Naive B cell (primary cell): ENCODE measurements at places on chromosomes 6 and 20.

- DNase-seq: no peak
Measured at GRCh38 chr6:150539568-150539967, 60.1 kb upstream of the PLEKHG1 start.

DNA sequence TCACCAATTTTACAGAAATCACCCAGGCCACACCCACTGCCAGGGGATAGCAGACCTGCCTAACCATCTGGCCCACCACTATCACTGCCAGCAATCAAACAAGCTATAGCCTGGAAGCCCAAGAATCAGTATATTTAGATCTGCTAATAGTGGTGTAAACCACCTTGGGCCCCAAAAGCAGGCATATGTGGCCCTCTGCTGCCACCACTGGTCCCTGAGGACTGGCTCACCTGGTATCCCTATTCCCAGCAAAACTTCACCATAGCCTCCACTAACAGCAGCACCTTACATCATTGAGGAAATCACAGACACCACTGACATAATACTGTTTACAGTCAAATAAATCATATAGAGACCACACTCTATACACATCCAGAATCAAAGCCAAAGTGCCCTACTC lies 880.4 kb upstream of the MAN1A1 start:
- no peak for DNase-seq

GRCh38 chr6:138931660-138932059 lies 56.4 kb downstream of the REPS1 start:
- DNase-seq: no peak

- DNase-seq: no peak
Measured at GRCh38 chr6:134420614-134421181, 102.8 kb upstream of the SGK1 start.

DNA sequence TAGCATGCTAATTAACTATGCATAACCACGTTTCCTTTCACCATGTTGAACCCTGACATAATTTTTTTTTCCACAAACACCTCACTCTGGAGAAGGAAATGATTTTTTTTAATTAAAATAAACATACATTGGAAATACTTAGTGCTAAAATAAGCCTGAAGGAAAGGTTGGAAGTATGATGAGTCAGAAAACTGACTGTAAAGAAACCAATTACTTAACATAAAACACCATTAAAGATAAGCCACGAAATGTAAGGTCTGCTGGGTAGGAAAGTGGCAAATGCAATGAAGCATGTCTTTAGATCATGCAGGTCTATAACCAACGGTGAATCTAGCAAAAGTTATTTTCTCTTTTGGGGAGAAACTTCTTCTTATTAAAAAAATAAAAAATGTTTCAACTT lies 47.5 kb downstream of the OPRM1 start:
- no peak for DNase-seq

DNA sequence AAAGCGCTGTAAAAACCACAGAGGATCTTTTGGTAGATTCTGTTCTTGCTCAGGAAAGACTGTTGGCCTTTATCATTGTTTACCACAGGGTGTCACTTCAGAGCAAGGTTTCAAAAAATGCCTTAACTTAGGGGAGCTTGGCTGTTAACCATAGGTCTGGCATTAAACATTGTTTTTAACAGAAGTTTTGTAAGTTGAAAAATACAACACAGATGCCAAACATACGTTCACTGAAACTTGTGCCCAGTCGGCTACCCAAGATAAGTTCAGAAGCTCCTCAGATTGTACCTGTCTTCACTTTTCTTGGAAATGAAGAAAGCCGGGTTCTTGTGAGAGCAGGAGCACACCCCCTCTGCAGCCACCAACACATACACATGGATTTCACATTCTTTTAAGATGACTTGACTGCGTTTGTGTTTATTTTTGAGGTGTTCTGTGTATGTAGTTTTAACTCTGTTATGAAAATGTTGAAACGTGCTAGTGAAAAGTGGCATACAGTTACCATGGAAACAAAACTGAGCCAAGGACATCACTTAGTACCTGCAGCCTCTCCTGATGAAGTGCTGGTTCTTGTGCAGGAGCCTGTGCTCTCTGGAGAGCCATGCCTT lies 64.9 kb downstream of the SYCP2L start:
- DNase-seq: no peak

- DNase-seq: no peak
Measured at GRCh38 chr20:33267701-33268100, 15.3 kb upstream of the BPIFB1 start.

- no peak for DNase-seq
Measured at GRCh38 chr6:45780523-45780922, 235.1 kb downstream of the CLIC5 start.

DNA sequence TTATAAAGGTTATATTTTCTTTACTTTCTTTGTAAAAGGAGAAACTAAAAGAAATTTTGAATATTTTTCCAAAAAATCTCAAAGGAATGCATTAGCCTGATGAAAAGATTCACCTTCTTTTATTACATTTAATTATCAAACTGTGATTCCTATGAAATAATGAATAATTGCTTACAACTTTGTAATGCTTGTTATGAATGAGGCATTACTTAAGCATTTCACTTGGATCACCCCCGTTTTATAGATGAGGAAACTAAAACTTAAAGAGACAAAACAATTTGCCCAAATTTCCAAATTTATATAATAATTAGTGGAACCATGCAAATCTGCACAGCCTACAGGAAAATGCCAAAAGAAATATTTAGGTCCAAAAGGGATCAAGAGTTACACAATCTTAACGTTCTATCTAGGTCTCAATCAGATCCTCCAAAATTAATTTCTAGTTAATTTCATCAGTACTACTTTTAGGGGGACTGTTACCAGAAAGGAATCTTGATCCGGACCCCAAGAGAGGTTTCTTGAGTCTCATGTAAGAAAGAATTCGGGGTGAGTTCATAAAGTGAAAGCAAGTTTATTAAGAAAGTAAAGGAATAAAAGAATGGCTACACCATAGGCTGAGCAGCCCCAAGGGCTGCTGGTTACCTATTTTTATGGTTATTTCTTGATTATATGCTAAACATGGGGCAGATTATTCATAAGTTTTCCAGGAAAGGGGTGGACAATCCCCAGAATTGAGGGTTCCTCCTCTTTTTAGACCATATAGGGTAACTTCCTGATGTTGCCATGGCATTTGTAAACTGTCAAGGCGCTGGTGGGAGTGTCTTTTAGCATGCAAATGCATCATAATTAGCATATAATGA lies 288.0 kb downstream of the ADGB start:
- DNase-seq: no peak

DNA sequence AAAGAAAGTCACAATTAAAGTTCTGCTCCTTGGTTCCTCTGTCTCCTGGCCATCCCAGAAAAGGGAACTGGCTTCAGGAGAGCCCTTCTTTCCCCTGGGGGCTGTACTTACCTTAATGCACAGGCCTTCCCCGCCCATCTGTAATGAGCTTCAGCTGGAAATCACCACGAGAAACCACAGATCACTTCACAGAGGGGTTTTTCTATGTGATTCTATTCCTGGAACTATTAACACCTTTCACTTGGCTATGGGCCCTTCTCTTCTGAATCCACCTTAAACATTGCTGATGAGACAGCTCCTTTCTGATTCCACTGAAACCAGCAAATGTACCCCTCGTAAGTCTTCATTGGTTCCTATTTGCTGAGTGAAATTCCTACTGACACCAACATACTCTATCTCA lies 80.7 kb downstream of the FOXF2 start:
- DNase-seq: no peak

DNA sequence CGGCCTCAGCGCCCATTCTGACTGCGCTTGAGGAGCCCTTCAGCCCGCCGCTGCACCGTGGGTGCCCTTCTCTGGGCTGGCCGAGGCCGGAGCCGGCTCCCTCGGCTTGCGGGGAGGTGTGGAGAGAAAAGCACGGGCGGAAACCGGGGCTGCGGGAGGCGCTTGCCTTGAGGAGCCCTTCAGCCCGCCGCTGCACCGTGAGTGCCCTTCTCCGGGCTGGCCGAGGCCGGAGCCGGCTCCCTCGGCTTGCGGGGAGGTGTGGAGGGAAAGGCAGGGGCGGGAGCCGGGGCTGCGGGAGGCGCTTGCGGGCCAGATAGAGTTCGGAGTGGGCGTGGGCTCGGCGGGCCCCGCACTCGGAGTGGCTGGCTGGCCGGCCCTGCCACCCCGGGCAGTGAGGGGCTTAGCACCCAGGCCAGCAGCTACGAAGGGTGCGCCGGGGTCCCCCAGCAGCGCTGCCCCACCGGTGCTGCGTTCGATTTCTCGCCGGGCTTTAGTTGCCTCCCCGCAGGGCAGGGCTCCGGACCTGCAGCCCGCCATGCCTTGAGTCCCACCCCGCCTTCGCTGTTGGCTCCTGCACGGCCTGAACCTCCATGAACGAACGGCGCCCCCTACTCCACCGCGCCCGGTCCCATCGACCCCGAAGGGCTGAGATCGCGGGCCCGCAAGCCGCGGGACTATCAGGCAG lies 45.7 kb upstream of the MCUR1 start:
- DNase-seq: no peak

GRCh38 chr6:168148231-168148849 lies 69.3 kb upstream of the FRMD1 start:
- DNase-seq: no peak

GRCh38 chr6:108195209-108195608 lies 29.4 kb downstream of the NR2E1 start:
- no peak for DNase-seq

- no peak for DNase-seq
Measured at GRCh38 chr20:4130404-4131189, 115.2 kb upstream of the RNF24 start.

- DNase-seq: no peak
Measured at GRCh38 chr20:49344975-49345374, 67.1 kb upstream of the ZNFX1 start.

- peak; percentile 81 for DNase-seq
Measured at GRCh38 chr6:15299430-15300131, 53.7 kb downstream of the JARID2 start.

DNA sequence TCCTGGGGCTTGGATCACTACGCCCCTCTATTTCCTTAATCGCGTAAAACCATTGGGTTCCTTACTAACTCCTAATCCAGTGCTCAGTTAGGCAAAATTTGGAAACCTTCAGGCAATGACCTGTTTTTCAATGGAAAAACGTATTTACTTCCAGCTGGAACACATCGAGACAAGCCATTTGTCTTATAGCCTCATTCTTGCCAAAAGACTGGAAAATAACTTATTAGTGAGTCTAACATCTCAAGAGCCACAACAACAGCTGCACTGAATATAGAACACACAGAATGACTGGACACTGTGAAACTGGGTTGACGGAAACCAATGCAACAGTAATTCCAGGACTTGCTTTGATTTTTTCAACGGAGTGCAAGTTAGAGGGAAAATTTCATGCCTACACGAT lies 125.2 kb upstream of the MAP3K7 start:
- DNase-seq: no peak
